NCI-H1417 (cell line): ENCODE measurements at places on chromosomes 2 and 18.

- DNase-seq = no peak
Measured at GRCh38 chr2:100820523-100821254, 750 bp downstream of the NPAS2 start.

DNA sequence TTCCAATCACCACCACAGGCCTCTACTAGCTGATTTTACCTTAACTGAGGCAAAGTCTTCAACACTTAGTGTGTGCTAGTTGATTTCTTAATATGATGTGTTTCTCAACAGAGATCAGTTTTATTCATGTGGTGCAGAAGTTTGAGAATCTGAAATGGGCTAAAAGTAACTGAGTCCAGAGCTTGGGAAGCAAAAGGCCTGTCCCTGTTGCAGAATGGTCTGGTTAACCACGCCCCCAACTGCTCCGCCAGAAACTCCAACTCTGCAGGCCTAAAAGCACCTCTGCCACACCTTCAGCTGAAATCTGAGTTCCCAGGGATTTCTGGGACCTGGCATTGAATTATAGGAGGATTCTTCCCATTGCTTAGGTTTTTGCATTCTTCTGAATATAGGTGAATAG lies 44.9 kb downstream of the TWIST2 start:
- no peak for DNase-seq

DNA sequence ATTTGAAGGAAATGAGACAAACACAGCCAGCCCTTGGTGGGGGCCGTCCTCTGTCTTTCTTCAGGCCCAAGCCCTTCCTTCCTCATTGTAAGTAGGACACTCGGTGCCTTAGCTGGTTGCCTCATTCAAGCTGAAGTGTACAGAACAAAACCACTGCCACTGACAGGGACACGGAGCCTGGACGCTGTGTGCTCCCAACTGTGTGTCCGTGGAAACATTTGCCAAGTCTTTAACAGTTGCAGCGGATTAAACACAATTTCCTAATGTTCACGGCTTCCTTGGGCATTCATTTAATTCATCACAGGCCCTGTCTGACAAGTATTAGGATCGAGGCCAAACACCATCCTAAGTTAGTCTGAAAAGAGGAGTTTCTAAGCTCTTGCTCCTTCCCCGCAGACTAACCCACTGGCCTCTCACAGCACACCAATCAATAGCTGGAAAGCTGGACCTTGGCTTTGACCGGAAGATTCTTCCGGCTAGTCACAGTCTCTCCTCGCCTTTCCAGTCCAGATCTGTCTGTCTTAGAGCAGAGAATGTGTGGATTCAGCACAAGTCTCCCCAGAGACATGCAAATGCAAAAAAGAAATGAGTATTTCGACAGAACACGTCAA lies 68.7 kb upstream of the ACSL3 start:
- no peak for DNase-seq

DNA sequence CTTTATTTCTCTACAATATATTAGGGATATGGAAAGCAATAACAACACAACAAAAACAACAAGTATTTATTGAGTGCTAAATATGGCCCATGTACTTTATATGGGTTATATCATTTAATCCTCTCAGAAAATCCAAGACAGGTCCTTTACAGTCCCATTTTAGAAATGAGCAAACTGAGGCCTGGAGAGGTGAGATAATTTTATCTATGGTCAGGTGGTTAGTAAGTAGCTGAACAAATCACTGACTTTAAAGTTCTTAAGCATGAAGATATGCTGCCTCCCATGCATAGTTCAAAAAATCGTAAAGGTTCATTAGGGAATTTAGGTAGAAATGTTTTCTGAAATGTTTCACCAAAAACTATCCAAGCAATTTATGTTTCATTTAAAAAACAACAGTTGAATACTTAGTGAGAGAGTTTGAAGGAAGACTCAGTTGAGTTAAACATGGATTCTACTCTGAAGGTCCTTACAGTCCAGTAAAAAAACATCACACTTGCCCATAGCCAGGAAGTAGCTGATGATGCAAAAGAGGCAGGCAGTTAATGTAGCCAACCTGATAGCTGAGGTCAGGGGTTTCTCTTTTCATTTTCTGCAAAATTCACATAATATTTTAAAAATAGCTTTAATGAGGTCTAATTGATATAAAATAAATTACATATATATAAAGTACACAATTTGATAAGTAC lies 7.6 kb upstream of the NFE2L2 start:
- no peak for DNase-seq

DNA sequence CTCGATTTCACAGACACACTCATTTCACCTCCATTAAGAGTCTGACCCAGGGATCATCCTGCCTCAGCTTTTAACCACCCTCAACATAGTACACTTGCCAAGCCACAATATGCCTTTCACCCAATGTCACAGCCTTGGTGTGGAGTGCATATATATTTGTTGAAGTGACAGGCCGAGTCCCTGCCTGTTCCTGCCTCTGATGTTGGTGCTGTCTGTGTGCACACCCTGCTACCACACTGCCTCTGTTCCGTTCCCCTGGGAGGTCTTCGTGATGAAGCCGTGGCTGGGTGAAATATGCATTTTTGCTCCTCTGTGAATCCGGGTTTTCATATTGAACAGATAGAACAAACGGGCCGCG lies 90.3 kb downstream of the RNF144A start:
- no peak for DNase-seq

DNA sequence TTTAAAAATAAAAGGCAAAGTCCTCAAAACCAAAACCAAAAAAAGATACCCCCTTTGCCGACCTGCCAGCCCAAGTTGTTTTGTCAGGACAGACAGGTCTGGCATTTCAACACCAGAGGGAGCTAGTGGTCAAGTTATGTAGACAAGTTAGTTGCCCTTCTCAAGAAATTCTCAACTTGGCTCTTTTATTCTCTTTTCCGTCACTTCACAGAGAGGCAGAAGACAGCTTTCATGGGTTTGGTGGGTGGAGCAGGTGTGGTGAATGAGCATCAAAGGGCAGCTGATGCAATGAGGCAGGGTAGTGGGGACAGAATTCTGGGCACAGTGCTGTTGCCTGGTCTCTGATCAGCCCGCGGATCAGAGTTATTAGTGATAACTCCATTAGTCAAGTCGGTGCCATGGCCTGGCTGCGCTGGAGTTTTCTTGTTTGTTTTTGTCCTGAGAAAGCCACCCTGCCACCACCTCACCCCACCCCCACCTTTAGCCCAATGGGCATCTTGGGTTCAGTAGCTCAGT lies 303.7 kb upstream of the EPAS1 start:
- DNase-seq = peak; percentile 84

DNA sequence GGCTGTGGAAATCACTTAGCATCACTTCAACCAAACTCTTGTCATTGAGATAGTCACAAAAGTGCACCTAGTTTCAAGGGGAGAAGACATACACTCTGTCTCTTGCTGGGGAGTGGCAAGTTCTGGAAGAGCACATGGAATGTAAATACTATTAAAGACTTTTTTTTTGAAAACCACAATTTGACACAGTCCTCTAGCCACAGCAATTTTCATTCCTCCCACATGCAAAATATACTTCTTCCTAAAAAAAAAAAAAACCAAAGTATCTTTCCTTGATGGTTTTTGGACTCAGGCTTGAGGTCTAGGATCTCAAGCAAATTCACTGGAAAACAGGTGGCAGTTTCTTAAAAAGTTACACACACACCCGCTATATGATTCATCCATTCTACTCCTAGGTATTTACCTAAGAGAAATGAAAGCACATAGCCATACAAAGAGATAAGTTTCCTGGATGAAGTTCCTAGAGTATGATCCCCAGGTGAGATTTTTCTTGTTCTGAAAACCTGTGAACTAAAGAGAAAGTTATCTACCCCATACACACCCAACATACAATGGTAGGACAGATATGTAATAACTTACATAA lies 295.8 kb downstream of the SP3 start:
- DNase-seq = no peak

- DNase-seq = no peak
Measured at GRCh38 chr2:231172025-231172424, 26.4 kb upstream of the ARMC9 start.

DNA sequence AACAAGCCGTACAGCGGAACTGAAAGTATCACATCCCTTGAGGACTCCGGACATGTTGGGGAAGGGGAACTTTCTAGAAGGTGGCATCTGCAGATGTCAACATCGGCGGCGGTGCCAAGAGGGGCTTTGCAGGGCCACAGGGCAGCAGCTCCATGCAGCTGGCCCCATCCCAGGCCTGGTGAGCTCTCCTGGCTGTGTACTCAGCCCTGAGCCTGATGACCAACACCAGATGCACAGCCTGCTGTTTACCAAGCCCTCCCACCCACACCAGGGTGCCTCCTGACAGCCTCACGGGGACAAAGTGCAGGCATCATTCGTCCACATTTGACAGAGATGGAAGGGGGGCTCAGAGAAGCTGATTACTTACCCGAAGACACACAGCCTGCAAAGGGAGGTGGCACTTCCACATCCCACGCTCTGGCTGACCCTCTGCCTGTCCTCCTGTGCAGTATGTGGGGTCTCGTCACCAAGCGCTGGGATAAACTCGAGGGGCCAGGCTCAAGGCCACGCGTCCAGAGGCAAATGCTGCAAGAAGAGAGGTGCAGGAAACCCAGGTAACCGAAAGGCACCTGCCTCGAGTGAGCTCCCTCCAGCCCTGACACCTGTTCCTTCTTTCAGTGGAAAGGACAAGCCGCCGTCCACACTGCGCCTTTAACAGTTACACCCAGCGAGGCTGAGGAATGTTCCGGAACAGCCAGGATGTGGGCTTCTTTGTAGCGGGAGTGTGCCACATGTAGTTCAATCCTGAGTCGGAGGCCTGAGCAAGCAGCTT lies 69.0 kb upstream of the ASAP2 start:
- DNase-seq = peak; percentile 20
